ENCODE measurements at places on chromosomes 6 and 20.

DNA sequence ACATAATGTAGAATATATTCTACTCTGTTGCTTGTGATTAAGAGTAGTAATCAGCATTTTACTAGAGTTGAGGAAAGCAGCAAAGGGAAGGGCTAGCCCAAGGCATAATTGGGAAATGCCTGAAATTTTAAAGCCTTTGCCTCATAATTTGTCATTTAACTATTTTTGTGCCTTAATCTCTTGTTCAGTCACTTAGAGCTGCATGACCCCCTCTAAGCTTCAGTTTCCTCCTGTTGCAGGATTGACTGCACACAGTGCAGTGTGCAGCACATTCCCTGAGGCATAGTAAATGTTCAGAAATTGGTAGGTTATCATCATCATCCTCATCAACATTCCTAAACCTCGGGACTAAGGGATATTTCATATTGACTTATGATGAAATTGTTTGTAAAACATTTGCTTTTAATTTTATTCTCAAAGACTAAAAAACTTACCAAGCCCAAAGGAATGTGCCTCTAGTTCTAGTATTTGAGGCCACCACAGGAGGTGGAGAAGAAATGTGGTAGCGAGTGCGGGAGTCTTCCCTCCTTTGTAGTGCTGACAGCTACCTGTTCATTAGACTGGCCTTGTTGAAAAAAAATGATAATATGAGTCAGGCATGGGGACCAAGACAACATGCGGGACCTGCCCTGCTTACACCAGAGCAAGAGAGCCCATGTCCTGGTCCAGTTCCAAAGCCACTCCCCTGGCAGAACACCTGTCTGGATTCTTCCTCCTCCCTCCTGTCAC lies 14.8 kb upstream of the TENT5A start:
- peak; percentile 36 for DNase-seq

DNA sequence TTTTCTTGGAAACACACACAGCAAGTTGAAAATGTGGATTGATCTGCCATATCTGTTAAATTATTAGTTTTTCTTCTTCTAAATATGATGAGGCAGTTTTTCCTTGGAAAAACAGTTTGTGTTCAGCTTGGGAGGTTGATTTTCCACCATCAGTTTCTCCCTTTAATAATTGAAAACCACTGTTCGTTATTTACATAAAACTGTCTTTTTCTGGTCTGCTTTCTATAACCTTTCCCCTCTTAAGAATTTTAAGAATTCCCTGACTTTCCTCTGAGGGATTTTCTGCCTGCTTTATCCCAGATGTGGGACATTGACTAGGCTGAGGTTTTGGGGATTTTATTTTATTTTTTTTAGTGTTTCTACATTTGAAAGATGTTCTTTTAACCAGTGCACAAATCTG lies 27.2 kb downstream of the DSE start:
- DNase-seq, result no peak

DNA sequence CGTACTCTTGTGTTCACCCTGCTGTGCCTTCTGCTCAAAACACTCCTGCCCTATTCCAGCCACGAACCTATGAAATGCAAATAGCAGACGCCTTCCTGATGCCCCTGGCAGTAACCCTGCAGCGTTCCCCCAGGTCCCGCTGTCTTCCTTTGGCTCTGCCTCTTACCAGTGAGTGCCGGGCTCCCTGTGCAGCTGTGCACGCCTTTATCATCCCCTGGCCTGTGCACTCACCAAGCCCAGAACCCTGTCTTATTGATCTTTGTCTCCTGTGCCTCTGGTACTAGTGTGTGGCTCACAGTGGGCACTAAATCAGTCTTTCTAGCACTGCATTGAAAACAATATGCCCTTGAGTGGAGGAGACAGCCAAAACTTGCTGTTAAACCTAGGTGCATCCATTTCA lies 19.7 kb downstream of the ZDHHC14 start:
- no peak for DNase-seq

DNA sequence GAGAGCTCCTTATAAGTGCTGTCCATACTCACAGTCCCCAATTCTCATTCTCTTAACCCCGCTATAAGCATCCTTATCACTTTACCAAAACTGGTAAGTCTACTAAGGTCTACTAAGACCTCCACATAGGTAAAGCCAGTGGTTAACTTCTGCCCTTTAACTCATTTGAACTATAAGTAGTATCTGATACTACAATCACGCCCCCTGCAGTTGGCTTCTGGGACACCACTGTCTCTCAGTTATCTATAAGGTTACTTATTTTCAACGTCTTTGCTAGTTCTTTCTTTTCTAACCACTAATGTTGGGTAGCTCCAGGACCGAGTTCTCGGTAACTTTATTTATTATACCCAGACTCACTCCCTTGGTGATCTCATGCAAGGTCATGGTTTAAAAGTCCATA lies 142.6 kb downstream of the ARHGAP18 start:
- no peak for DNase-seq

DNA sequence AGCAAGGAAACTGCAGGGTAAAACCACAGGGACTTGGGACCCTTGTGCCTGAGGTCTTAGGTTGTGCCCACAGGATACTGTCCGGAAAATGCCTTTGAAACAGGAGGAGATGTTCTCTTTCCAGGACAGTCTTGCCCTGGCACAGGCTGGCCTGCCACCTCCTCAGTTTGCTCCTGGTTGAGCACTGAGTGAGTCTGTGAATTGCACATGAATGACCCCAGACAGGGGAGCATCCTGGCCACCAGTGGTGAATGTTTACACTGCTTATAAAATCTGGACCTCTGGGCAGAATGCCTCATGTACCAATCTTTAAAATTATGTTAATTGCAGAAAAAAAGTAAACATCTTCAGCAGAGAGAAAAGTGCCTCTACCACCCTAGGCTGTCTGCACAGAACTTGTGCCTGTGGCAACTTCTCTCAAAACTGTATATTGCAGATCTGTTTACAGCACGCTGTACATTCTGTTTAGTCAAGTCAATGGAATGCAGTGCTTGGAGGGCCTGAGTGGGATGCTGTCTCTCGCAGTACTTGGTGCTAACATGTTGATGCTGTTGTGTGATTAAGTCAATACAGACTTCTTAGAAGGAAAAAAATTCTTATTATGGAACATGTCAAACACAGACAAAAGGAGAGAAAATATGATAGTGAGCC lies 242.1 kb downstream of the SOD2 start:
- DNase-seq, result no peak

- DNase-seq, result peak; percentile 98
Measured at GRCh38 chr6:27893059-27893835, 18.9 kb downstream of the OR2B2 start.

- DNase-seq, result no peak
Measured at GRCh38 chr20:40814631-40814960, 125.6 kb upstream of the MAFB start.
